Stimulated activated CD8-positive, alpha-beta memory T cell treated with anti-CD3 and anti-CD28 coated beads, Interleukin-4, amount 100 ng/mL, for 4 hours (primary cell): ENCODE measurements at places on chromosomes 11 and 22.

DNA sequence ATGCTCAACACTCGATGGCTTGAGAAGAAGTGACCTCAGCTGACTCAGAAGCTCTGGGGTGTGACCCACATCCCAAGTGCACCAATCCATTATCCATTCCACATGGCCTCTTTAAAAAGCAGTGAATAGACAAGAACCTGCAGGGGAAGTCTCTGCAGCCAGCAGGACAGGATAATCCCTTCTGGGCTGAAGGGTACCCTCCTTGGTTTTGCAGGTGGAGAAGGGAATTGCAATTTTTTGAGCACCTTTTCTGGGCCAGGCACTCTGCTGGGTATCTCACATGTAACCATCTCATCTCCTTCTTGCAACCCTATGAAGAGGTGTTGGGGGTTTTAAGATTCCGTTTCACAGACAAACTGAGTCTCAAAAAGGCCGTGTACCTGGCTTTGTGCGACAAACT is 76.6 kb downstream of the MYO18B start:
- DNase-seq: no peak

- no peak for DNase-seq
Observed at GRCh38 chr11:116651737-116652237, 121.0 kb downstream of the BUD13 start.

DNA sequence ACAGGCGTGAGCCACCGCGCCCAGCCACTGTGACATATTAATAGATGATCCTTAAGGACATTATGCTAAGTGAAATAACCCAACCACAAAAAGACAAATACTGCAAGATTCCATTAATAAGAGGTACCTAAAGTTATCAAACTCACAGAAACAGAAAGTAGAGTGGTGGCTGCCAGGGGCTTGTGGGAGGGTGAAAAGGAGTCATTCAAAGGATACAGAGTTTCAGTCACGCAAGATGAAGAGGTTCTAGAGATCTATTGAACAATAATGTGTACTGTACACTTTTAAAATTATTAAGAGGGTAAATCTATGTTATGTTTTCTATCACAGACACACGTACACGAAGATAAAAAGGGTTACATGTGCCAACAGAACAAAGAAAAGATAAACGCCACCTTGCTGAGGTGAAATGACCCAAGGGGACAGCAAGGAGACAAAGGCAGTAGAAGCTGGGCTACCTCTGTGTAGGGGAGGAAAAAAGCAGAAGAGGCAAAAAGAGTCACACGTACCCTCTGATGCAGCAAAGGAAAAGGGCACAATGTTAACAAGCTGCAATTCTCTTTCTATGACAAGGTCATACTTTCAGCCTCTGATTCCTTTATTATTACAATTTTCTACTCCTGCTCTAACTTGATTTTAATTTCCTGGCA is 65.3 kb downstream of the AMBRA1 start:
- DNase-seq: no peak

DNA sequence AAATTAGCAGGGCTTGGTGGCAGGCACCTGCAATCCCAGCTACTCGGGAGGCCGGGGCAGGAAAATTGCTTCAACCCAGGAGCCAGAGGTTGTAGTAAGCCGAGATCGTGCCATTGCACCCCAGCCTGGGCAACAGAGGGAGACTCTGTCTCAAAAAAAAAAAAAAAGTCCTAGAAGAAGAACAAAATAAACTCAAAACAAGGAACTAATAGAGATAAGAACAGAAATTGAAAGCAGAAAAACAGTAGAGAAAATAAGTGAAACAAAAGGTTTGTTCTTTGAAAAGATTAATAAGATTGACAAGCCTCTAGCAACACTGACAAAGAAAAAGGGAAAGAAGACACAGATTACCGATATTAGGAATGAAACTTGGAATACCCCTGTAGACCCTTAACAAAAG is 45.1 kb upstream of the CBX7 start:
- no peak for DNase-seq

DNA sequence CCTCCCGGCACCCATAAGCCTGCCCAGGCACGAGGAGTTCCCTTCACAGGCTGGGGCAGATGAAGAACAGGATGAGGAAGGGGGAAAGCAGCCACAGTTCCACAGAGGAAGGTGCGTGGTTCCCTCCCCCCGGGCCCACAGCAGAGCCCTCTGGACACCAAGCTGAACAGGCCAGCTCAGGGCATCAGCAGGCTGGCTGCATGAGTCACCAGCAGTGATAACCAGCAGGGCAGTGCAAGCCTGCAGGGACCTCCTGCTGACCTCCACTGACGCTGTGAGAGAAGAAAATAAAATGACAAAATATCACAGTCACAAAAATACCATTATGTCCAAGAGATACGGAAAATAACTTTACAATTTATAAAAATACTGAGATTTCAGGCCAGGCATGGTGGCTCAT is 11.5 kb downstream of the RTL6 start:
- DNase-seq: no peak

GRCh38 chr11:128563942-128564641 is 23.3 kb downstream of the ETS1 start:
- DNase-seq: no peak

DNA sequence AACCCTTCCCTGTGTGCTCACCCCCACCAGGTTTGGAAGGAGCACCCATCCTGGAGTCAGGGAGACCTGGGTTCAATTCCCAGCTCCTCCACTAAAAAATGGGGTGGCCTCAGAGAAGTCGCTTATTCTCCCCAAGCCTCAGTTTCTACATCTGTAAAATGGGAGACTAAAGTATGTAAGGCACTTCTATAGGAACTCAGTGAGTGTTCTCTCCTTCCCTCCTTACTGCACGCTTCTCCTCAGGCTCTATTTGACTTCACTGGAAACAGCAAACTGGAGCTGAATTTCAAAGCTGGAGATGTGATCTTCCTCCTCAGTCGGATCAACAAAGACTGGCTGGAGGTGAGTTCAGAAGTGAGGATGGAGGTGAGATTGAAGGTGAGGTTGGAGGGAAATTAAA is 11.3 kb downstream of the NCF4 start:
- DNase-seq: no peak

DNA sequence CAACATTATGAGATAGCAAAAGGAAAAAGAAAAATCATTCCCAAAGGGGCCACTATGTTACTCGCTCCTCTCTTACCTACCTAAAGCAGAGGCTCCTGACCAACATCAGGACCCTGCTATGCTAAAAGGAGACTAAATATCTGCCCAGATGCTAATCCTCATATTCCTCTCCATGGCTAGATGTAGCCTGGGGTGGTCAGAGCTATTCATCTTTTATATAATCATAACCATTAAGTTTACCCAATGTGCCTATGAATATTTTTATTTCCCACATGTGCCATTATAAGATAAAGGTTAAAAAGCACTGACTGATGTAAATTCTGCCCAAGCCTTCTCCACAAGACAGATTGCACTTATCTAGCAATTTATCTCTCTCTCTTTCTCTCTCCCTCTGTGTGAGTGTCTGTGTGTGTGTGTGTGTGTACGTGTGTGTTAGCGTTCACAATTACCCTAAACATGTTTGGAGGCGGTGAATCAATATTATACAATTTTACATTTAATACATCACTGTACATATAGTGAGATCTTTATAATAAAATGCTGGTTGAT is 41.2 kb upstream of the ANO5 start:
- DNase-seq: no peak

DNA sequence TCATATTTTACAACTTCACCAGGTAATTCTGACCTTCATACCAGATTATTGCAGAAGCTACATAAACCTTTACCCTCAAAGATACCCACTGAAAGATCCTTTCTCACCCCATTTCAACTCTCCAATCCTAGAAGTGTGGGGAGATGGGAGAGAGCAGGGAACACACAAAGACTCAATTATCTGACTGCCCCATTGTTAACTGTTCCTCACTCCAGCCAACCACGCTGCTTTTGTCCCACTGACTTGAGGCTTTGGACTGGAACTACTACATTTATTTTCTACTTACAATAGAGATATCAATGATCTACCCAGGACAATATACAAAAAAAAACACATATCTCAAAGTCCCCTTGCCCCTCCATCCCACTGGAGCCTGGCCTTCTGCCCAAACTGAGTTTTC is 44.7 kb upstream of the SLN start:
- no peak for DNase-seq

DNA sequence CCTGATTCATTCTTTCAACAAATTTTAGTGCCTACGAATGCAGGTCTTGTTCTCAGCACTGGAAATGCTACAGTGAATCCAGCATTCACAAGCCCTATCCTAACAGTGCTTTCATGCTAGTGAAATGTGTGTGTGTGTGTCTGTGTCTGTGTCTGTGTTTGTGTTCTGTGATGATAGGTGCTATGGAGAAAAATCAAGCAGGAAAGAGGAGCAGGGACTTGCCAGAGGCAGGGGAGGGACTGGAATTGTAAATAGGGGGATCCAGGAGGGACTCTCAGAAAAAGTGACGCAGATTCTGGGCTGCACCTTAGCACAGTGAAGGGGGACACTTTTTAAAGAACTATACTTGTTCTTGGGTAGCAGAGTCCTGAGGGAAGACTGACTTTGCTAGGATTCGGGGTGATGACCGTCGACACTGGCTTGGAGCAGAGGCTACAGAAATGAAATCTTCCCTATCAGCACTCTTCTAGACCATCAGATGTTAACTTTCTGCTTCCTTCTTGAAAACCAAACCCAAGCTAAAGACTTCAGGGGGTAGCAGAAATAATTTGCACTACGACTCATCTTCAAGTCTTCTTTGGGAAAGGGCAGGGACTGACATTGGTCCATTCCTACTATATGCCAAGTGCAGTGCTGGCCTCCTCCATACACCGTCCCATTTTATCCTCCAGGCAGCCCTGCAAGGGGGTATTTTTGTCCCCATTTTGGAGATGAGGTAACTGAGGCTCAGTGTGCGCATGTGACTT is 39.3 kb upstream of the PTPRJ start:
- DNase-seq: no peak

- DNase-seq: no peak
Observed at GRCh38 chr11:8268530-8269400, 5.1 kb upstream of the LMO1 start.

DNA sequence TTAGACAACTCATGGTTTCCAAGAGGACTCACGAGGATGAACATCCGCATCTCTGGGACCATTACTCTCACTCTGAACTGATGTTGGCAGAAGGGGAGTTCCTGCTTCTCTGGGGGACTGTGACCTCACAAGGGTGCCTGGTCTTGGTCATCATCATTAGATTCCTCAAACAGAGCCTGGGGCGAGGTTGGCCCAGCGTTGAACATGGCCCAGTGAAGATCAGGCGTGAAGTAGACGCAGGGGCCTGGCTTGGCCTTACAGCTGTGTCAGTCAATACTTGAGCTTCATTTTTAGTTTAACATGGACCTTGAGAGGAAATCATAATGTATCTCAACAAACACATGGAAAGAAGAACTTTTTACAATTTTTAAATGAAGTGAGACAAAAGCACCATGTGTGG is 617.1 kb downstream of the BRD1 start:
- no peak for DNase-seq

DNA sequence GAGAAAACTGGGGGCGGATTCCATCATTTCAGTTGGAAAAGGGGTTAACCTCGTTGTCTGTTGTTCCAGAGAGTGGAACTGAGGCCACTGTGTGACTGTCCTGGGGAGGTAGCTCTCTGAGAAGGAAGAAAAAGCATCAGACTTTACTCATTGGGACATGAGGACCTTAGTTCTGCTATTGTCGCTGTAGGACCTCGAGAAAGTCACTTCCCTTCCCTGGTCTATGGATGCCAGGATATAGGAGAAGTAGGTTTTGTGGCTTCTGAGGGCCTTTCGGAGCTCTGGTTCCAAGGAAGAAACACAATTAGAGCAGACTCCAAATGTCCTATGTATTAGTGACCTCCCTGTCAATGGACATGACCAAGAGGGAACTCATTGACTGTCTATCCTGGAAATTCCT is 6.2 kb downstream of the MYO18B start:
- DNase-seq: no peak
